Tibial artery (tissue), 4 donors: ENCODE measurements at places on chromosomes 13 and 19.

GRCh38 chr13:87274209-87274819 lies 396.9 kb upstream of the SLITRK5 start:
- no peak for DNase-seq

GRCh38 chr19:35060160-35060855 lies 18.8 kb downstream of the HPN start:
- DNase-seq: no peak

DNA sequence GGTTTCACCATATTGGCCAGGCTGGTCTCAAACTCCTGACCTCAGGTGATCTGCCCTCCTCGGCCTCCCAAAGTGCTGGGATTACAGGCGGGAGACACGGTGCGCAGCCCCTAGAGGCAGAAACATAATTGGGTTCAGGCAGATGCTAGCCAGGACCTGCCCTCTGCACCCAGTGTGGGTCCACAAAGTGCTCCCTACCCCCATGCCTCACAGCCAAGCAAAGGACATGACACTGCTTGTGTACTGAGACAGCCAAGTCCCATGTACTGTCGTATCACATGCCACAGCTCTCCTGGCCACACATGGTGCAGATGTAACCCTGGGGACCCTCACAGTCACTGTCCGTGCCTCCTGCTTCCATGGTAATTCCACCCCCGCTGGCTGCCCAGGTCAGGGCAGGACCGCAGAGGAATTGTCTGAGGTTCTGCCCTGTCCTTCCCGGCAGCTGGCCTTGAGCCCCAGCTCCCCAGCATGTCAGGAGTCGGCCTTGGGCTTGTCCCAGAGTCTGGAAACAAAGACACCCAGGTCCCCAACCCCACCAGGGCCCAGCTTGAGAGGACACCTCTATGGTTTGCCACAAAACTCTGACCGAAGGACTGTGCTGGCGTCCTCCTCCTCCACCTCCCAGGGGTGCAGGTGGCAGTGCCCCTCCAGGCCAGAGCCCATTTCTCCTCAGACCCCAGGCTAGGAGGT lies 7.6 kb downstream of the PRR36 start:
- DNase-seq: no peak

- no peak for DNase-seq
These were observed 409.3 kb downstream of the DIAPH3 start for GRCh38 chr13:59754411-59754810.

- no peak for DNase-seq
These were observed 21.4 kb downstream of the FOXO1 start for GRCh38 chr13:40644838-40645604.

GRCh38 chr19:18062028-18062427 lies 24.7 kb downstream of the IL12RB1 start:
- no peak for DNase-seq

GRCh38 chr13:37105251-37105714 lies at the start of gene CSNK1A1L:
CSNK1A1L (minus strand) TSS chr13:37105664; CDS start chr13:37105256, 408 bp downstream.
- DNase-seq: no peak

GRCh38 chr13:89003656-89004055 lies 1332.5 kb downstream of the SLITRK5 start:
- DNase-seq: no peak

GRCh38 chr19:38204728-38205127 lies 19.3 kb downstream of the DPF1 start:
- DNase-seq: no peak

GRCh38 chr19:29681422-29682235 lies 16.4 kb downstream of the PLEKHF1 start:
- no peak for DNase-seq

DNA sequence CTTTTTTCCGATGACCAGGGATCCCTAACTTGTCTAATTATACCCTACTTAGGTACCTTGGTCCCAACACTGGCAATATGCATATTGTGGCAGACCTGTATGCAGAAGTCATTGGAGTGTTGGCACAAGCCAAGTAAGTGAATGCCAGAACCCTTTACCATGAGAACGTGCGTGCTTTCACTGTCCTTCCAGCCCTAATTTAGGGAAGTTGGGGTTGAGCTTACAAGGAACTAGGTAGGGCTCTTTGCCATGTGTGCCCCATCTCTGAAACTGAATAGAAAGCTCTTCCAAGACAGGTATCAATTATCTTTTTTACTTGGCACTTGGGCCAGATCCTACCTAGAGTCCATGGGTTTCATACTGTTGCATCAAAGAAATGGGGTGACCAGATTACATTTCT lies 93.2 kb downstream of the FRY start:
- DNase-seq: no peak

- DNase-seq: no peak
These were observed 30.5 kb downstream of the VAV1 start for GRCh38 chr19:6803036-6803404.

DNA sequence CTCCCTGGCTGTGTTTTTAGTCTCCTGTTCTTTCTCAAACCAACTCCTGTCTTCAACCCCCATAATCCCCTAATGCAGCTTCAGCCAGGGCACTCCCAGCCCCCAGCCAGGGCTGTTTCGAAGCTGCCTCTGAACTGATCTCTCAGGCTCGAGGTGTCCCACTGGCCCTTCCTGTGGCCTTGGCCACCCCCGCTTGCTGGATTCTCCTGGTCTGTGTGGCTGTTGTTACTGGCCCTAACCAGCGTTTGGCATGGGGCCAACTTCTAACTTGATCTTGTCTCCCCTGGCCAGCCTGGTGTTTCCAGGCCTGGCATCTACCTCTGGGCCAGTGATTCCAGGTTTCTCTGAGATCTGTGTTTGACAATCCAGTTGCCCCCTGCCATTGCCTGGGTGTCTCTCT lies 11.0 kb downstream of the XAB2 start:
- no peak for DNase-seq

GRCh38 chr13:75327135-75327510 lies 154.8 kb downstream of the TBC1D4 start:
- no peak for DNase-seq

GRCh38 chr13:30313311-30313710 lies 6.0 kb upstream of the KATNAL1 start:
- no peak for DNase-seq

- DNase-seq: no peak
These were observed 1225.3 kb downstream of the SLITRK5 start for GRCh38 chr13:88896466-88896865.

GRCh38 chr19:40321076-40321475 lies 27.1 kb downstream of the C19orf47 start:
- DNase-seq: no peak

DNA sequence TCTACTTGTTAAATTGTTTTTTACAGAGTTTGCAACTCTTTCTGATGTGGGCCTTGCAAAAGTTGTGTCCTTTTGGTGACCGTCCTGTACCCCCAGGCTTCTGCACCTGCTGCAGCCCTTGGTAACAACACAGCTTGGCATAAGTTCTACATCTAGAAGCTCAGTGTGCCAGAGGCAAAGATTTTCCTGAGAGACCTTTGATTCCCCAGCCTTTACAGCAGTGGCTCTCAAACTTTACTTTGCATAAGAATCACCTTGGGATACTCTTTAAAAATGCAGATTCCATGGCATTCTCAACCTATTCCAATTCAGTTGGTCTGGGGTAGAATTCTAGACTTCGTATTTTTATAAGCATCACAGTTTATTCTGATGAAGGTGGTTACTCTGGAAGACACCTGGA lies 260.9 kb downstream of the DCT start:
- no peak for DNase-seq

- DNase-seq: peak; percentile 29
These were observed 5.1 kb upstream of the FCER2 start for GRCh38 chr19:7706955-7707456.

GRCh38 chr13:24076636-24077035 lies 83.9 kb upstream of the SPATA13 start:
- DNase-seq: no peak

GRCh38 chr13:92864584-92865284 lies 361.9 kb upstream of the GPC6 start:
- DNase-seq: no peak

GRCh38 chr13:45670189-45670885 lies 31.8 kb upstream of the CBY2 start:
- no peak for DNase-seq

DNA sequence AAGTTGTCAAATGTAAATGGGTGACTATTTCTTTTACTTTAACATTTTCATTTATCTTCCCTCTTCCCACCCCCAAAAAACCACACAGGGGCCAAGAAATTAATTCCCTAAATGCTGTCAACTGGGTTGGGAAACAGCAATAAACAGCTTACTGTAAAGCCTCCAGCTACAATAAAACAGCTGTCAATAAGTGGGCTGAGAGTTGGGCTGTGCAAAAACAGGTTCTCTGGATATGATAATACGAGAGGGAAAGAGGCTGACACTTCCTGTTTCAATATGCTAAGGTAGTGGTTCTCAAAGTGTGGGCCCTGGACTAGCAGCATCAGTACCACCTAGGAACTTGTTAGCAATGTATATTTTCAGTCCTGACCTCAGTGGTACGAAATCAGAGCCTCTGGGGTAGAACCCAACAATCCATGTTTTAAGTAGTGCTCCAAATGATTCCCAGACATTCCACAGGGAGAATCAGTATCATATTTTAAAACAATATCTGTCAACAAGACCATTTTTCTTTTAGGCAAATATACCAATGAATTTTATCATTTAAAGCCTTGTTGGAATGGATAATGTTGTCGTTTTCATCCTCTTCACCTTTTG lies 8.4 kb downstream of the PCDH9 start:
- no peak for DNase-seq

DNA sequence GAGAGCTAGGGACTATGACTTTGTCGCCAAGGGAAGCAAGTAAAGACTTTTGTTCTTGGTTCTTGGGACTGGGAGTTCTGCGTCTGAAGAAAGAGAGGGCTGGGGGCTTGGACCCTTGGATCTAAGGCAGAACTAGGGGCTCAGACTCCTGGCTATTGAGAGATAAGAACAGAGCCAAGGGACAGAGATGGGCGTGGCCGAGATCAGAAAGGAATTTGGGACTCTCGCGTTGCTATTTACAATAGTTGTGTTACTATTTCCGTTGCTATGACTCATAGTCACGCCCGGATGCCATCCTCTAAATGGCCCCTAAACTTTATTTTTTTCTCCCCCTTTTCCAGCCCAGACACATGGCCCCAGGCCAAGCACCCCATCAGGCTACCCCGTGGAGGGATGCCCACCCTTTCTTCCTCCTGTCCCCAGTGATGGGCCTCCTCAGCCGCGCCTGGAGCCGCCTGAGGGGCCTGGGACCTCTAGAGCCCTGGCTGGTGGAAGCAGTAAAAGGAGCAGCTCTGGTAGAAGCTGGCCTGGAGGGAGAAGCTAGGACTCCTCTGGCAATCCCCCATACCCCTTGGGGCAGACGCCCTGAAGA lies 759 bp downstream of the PPP1R15A start:
- DNase-seq: peak; percentile 96

- no peak for DNase-seq
These were observed 356.6 kb downstream of the TDRD3 start for GRCh38 chr13:60753641-60754040.

DNA sequence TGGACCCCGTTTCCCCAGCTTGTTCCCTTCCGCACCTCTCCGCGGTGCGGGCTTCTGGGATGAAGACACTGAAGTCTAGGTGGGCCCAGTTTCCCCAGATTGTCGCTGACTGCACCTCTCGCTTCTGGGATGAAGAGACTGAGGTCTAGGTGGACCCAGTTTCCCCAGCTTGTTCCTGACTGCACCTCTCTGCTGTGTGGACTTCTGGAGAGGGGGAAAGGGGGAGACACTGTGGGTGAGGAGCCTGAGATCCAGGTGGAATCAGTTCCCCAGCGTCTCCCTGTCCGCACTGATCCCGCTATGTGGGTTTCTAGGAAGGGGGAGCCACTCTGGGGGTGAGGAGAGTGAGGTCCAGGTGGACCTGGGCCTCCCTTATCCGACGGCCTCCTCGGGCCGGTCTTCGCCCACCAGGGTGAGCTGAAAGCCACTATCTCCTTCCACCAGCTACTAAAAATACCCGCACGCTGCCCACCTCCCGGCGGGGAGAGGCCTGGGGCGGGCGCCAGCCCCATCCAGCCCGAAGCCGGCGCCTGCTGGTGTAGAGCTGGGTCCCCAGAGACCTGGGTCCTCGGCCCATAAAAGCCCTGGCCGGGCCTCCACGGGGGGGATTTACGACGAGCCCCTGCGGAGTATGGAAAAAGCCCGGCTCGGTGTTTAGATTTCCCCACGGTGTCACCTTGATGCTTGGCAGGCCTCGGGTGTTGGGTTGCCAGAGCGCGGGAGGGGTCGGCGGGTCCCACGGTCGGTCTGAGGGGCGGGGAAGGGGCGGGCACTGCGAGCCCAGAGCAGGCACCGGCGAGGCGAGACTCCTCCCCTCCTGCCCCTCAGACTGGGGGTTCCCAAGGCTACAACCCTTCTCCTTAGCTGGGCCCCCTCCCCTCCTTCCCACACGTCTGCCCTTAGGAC lies 10.6 kb downstream of the FUT6 start:
- DNase-seq: no peak

GRCh38 chr19:55169136-55169535 lies 2.7 kb upstream of the DNAAF3 start:
- no peak for DNase-seq

DNA sequence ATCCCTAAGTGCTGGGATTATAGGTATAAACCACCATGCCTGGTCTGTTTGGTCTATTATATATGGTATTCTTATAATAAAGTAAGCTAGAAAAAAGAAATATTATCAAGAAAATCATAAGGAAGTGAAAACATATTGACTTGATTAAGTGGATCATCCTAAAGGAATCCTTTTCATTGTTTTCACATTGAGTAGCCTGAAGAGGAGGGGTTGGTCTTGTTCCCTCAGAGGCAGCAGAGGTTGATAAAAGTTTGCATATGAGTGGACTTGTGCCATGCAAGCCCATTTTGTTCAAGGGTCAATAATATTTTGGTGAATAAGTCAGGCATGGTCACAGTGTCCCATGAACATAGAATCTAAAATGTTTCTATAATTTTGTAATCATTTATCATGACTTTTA lies 52.7 kb downstream of the ZNF627 start:
- no peak for DNase-seq

GRCh38 chr19:35845215-35846037 lies 6.9 kb downstream of the NPHS1 start:
- no peak for DNase-seq

DNA sequence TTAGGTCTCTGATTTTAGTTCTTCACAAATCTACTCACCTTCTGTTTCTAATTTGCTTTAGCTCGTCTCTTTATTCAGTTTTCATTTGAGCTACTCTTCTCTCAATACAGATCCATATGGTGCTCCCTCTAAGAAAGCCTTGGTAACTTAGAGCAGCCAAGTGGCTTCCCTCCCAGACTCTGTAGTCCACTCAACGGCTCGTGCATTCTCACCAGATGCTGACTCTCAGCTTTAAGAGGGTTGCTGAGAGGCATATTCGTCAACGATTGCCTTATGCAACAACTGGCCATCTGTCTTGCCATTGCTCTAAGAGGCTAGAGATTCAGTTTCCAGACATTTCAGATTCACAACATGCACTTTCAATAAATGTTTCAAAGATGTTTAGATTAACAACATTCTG lies 785.8 kb upstream of the SLC10A2 start:
- no peak for DNase-seq

DNA sequence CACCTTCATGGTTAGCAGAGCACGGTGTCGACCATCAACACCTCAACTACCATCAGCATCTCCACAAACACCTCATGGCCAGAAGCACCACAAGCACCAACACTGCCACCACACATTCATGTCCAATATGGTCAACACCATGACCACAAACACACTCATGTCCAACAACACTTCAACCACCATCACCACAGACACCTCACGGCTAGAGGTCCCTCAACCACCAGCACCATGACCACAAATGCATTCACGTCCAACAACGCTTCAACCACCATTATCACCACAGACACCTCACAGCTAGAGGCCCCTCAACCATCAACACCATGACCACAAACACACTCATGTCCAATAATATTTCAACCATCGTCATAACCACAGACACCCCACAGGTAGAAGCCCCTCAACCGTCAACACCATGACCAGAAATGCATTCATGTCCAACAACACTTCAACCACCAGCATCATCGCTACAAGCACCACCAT lies 10.2 kb downstream of the TRAPPC5 start:
- no peak for DNase-seq

- DNase-seq: no peak
These were observed 1781.9 kb upstream of the MIR17HG start for GRCh38 chr13:89565476-89566100.
